ENCODE measurements at places on chromosomes 7 and 10. TPM values are rescaled to one million over a fixed set of nuclear protein-coding genes. Genes with fewer than 3 reads are reported as not detected.

DNA sequence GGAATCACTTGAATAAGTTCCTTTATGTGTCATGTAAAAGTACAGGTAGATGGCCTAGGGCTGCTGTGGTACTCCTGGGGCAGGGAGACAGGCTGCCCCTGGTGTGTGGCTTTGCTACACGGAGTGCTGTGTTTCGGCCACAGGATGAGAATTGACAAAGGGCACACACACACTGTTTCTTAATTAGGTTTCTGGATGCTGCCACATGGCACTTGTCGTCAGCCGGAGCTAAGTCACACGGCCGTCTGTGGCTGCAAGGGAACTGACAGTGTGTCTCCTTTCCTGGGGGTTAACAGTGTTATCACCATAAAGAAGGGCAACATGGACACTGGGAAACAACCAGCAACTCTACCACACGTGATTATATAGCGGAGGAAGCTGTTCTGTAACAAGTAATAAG is 55.7 kb upstream of the CREB5 start:
- DNase-seq: no peak

DNA sequence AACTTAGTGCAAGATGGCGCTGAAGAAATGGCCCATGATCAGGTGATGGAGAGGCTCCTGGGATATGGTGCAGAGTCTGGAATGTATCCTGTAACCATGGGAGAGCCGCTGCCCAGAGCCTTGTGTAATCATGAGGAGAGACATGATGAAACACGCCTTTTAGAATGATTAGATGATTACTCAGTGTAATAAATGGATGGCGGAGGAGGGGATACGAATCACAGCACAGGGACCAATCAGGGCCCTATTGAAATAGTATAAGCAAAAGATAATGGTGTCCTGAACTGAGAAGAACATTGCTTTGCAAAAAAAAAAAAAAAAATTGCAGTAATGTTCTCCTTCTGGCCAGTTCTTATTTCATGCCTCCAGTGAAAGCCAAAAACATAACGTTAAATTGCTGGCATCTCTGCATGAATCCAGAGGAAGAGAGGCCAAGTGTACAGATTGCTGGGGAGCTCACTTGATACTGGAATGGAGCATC is 668.5 kb upstream of the AUTS2 start:
- DNase-seq: no peak

DNA sequence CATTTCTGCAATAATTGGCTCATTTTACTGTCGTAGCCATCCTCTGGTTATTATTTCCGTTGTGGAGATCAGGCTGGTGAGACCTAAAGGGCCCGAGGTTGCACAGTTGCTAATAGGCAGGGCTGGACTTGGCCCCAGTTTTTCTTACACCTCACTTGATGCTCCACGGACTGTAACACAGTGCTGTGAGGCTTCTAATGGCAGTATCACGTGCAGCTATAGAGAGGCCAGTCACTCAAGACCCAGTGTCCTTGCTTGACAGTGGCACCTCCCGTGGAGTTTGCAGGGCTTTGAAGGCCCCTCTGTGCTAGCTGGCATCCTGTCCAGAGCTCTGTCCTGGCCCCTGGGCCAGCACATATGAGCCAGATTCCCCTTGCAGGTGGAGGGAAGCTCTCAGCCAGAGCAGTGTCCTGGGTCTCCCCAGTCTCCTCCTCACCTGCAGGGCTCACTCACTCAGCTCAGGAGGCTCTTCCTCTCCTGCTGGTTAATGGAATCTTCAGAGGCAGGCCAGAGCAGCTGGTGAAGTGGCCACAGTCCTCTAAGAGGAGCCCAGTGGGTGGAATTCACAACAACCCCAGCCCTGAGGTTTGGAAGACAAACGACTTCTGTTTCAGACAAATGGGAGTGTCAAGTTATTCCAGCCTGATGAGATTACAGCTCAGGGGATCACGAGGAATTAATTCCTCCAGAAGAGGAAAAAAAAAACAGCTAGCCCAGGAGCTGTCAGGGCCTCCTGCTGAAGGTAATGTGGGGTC is 114.2 kb upstream of the FAM180A start:
- peak; percentile 66 for DNase-seq

DNA sequence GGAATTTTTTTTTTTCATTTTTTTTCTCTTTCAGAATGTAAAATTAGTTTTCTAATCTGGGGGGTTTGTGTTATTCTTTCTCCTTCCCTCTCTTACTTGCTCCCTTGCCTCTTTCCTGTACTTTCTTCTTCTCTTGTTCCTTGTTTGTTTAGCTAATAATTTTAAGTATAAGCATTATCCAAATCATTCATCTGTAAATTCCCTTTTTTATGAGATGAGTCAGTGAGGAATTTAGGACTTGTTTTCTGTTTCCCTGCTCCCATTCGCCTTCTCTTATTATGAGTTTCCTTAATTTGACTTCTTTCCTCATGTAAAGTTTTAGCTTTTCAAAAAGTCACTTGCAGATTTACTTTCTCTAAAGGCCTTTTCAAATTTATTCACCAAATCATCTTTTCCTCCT is 154.6 kb upstream of the ETV1 start:
- DNase-seq: no peak

GRCh38 chr10:122665946-122666345 is 33.7 kb downstream of the C10orf120 start:
- no peak for DNase-seq

The CYREN gene
- 61.7 TPM for total RNA-seq

GRCh38 chr7:102415685-102416225 is 17.6 kb upstream of the ORAI2 start:
- DNase-seq: no peak

The EIF3B gene
- 212 TPM for total RNA-seq

- no peak for DNase-seq
These were observed 5.6 kb upstream of the PSTK start for GRCh38 chr10:122974543-122975064.

DNA sequence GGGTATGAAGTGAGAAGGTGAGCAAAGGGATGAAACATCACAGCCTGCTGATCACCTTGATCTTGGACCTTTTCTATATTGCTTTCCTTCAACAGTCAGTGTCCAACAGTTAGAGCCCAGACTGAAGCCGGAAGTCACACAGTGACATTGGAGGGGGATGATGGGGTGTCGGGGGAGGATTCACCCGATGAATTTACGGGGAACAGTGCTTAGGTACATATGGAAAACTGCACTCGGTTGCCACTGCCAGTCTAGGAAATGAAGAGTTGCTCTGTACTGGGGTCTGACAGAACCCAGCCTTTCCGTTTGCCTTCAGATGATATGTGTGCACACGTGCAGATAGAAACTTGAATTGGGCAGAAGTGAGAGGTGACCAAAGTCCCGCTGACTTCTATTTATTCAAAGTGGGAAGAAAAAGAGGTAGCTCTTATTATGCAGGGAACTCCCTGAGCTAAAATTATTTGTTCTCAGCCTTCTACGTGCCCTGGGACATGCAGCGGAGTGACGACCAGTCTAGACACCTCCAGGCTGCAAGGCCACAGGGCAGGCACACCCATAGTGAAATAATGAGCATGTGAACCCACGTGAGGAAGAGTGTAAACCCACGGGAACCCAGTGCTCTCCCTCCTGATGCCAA is 107.2 kb upstream of the INHBA start:
- no peak for DNase-seq

DNA sequence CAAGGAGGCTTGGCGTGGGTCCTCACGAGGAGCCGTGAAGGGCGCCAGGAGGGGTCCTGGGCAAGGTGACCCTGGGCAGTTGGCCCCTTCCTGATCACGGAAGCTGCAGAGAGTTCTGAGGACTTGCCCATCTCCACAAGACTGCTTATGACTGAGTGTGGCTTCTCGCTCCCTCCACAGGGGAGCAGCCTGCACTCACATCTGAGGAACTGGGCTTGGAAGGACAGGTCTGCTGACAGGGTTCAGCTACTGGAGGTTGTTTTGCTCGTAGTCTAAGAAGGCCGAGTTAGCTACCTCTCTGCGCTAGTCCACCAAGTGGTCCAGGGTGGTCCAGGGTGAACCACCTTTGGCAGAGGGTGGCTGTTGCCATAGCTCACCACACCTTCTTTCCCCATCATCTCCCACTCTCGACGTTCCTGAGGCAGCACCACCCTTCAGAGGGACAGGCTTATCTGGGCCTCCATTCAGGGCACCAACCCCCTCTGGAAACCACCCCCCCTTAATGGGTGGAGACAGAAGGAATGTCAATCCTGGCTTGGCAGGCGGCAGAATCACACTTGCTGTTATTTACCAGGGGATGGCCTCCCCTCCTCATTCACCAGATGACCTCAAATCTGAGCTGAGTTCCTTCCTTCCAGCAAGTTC is 38.2 kb downstream of the FAM53B start:
- no peak for DNase-seq

DNA sequence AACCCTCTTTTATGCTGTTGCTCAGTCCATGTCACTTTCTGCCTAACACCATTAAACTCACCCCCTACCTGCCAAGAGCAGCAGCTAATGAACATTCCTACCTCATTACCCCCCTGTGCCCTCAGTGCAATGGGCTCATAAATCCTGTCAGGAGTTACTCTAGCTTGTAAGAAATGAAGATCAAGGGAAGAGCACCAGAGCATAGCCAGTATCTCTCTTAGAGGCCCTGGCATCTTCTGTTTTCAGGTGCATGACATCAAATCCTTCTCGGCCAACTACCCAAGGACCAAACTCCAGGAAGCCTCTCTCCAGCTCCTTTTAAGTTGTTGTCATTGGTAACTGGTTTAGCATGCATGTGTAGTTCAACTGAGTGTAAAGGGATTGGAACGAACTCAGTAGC is 75.1 kb downstream of the FOXI2 start:
- no peak for DNase-seq

DNA sequence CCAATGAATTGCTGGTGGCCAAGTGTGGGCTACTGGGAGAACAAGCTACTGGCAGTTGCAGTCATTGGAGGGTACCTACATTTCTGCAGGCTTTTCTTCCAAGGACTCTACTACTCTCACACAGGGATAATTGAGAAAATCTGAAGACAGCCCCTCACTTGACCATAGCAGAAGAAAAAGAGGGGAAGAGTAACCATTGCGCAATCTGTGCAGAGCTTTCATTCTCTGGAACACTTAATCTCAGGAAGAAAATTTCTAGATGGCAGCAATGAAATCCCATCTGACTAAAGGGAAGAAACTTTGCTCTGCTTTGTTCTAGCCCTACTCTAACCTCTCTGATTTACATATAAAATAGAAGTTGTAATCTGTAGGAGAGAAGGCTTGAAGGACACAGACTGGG is 1239.6 kb upstream of the SORCS1 start:
- no peak for DNase-seq

The NUDT13 gene
- total RNA-seq: 0.84 TPM

GRCh38 chr10:22655312-22655981 is 58.9 kb downstream of the PIP4K2A start:
- DNase-seq: no peak

GRCh38 chr7:90569368-90569767 is 26.8 kb upstream of the CDK14 start:
- DNase-seq: no peak

GRCh38 chr7:81662531-81662930 is 107.3 kb downstream of the HGF start:
- DNase-seq: no peak

GRCh38 chr7:100516135-100516812 is 22.7 kb upstream of the AGFG2 start:
- DNase-seq: peak; percentile 88

The ACSM6 gene
- 0.08 TPM for total RNA-seq

DNA sequence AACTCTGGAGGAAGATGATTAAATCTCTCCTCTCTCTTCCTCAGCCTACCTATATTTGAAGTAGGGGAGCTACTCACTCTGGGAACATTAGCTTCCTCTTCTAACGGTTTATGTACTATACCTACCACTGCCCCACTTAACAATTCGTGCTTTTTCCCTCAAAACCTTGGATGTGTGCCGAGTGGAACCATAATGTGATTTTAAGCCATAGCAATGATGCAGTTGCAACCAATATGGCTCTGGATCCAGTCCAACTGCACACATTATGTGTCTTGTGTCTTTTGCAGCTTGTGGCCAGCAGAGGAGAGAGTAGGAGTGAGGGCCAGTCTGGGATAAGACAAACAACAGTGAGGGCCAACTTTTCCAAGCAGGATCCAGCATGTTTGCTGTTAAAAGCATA is 170.7 kb downstream of the GATA3 start:
- no peak for DNase-seq

- DNase-seq: no peak
These were observed 3.8 kb downstream of the GRK5 start for GRCh38 chr10:119211176-119211575.

DNA sequence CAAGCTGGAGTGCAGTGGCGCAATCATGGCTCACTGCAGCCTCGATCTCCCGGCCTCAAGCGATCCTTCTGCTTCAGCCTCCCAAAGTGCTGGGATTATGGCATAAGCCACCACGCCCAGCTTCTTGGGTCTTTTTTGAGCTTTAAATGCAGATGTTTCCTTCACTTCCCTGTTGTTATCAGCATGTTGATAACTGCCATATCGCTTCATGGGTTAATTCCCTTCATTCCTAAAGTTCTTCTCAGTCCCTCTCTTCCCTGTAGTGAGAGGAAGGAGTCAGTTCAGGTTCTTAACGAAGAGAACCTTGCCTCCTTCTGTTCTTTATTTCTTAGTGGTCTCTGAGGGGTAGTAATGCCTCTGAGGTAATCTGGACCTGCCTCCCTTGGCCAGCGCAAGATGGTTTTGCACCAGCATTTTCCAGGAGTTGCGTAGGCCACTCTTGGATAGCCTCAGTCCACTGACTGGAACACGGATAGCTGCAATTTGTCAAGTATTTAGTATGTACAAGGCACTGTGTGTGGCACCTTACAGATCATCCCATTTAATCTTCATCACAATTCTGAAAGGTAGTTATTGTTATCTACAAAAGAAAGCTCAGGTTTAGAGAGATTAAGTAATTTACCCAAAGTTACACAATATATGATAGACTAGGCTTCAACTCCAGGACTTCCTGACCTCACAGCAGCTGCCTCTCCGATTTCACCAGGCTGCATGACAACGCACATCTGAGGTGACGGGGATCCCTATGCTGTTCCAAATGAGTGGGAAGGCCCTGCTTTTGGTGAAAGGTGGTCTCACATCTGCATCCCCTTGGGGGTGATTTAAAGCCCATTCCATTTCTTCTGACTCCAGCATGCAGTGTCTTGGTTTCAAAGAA is 60.5 kb downstream of the GATA3 start:
- DNase-seq: no peak

The XRCC2 gene
- 45.0 TPM for total RNA-seq

DNA sequence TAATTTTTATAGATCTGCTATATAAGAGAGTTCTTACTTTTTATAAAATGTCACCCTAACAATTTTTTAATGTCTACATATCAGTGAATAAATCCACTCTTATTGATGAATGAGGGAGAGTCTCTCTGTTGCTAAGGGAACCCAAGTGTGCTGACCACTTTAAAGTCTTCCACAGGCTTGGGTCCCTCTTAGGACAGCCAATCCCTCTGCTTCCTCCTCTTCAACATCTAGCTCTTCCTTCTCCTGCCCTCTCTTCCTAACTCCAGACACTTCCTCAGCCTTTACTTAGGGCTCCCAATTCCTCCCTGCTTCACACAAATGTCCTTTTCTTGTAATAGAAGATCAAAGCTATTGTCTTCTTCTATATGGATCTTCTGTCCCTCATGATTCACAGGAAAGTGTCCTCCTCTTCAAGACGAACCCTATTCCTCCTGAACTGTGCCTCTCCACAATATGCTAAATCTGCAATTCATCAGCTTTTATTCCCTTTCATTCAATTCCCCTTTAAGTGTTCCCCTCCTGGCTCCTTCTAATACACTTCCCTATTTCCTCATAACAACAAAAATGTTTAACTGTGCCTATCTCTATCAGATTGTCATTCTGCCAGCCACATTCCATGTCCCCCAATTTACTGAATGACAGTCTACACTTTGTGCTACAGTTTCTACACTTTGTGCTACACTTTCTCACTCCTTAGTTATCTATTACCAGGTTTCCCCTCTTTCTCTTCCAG is 37.7 kb downstream of the CDK6 start:
- no peak for DNase-seq

The NCF1 gene
- not detected for total RNA-seq

- no peak for DNase-seq
These were observed 18.9 kb downstream of the PODXL start for GRCh38 chr7:131537571-131537978.

Data from SJCRH30 (cell line).